Stimulated activated CD8-positive, alpha-beta memory T cell treated with anti-CD3 and anti-CD28 coated beads, Interleukin-2, amount 100 ng/mL, for 48 hours (primary cell): ENCODE measurements at places on chromosomes 16 and 17.

DNA sequence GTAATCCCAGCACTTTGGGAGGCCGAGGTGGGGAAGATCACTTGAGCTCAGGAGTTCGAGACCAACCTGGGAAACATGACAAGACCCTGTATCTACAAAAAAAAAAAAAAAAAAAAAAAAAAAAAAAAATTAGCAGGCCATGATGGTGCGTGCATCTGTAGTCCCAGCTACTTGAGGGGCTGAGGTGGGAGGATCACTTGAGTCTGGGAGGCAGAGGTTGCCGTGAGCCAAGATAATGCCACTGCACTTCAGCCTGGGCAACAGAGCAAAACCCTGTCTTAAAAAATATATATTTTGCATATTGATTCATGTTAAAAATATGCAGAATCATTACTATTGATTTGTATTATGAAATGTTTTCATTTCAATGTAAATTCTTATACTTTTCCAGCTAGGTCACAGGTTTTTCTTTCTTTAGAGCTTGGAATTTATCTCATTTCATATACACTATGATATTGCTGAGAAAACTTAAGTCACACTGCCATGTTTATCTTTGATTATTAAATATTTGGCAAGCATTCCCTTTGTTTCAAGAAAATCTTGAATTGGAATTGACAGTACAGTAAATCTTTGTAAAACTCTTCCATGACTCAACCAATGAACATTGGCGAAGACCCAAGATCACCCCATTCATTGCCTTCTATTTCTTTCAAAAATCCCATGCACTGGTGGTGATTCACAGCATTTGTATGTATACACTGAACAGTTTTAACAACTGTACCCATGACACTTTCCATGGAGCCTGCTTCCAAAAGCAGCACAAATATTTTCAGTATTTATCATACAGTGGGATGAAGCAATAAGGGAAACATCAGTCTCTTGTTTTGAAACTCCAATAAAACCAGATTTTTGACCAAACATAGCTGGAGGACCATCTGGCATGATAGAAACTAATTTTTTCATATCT lies 83.5 kb upstream of the TNRC6A start:
- no peak for DNase-seq

DNA sequence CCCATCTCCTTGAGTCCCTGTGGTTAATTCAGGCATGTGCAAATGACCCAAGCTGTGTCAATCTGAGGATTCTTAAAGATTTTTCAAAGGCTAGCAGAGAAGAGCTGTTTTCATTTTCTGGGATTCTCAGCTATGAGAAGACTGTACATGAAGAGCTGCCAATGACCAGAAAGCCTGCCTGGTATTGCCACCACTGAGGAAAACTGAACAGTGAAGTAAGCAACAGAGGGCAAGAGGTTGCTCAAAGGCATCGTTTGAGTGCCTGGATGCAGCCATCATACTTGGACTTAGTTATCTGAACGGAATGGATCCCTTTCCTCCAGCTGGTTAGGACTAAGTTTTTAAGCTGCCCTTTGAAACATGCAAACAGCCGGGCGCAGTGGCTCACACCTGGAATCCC lies 38.4 kb downstream of the FAM20A start:
- no peak for DNase-seq

DNA sequence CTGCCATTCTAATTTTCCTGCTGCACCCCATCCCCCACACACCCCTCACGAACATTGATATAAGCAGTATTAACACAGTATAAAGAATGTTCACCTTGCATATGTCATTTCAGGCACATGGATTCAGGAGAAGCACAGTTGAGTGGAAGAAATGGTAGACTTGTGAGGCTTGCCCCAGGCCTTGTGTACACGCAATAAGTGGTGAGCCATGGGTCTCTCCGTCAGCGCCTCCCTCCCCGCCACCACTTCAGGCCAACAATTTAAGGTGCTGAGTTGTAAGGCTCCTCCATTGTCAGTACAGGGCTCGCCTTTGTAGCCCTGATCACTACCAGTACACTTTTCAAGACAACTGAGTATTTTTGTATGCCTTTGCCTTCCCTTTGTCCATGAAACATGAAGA lies 12.2 kb upstream of the CLEC18C start:
- DNase-seq = no peak

- DNase-seq = no peak
These were observed 4.8 kb upstream of the ZDHHC1 start for GRCh38 chr16:67421030-67421429.

- DNase-seq = no peak
These were observed 10.8 kb downstream of the MYO1C start for GRCh38 chr17:1481736-1482135.

GRCh38 chr17:9254841-9255240 lies 233.5 kb downstream of the NTN1 start:
- DNase-seq = no peak

DNA sequence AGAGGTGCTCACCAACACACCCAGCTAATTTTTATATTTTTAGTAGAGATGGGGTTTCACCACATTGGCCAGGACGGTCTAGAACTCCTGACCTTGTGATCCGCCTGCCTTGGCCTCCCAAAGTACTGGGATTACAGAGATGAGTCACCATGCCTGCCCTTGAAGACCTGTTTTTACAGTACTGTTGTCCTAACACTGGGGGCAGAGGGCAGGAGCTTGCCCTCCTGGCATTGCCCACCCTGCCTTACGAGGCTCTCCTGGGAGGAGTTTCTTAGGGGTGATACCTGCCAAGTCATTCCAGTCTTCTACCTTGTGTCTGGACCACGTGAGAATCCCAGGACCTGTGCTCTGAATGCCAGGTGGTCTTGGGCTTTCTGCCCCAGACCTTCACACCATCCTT lies 2.7 kb downstream of the ASPSCR1 start:
- DNase-seq = no peak

GRCh38 chr17:2551928-2552327 lies 40.2 kb upstream of the METTL16 start:
- DNase-seq = no peak

- no peak for DNase-seq
These were observed 11.0 kb downstream of the BRCA1 start for GRCh38 chr17:43114151-43114552.

GRCh38 chr17:7548585-7549400 lies at the start of gene TNFSF12:
Gene TNFSF12 (plus strand): TSS chr17:7549058. CDS start chr17:7549154, 96 bp downstream.
- DNase-seq = peak; percentile 37

GRCh38 chr17:71127416-71127815 lies 958.1 kb downstream of the KCNJ2 start:
- no peak for DNase-seq

- DNase-seq = no peak
These were observed 1.5 kb downstream of the CACNA1H start for GRCh38 chr16:1154291-1154886.

DNA sequence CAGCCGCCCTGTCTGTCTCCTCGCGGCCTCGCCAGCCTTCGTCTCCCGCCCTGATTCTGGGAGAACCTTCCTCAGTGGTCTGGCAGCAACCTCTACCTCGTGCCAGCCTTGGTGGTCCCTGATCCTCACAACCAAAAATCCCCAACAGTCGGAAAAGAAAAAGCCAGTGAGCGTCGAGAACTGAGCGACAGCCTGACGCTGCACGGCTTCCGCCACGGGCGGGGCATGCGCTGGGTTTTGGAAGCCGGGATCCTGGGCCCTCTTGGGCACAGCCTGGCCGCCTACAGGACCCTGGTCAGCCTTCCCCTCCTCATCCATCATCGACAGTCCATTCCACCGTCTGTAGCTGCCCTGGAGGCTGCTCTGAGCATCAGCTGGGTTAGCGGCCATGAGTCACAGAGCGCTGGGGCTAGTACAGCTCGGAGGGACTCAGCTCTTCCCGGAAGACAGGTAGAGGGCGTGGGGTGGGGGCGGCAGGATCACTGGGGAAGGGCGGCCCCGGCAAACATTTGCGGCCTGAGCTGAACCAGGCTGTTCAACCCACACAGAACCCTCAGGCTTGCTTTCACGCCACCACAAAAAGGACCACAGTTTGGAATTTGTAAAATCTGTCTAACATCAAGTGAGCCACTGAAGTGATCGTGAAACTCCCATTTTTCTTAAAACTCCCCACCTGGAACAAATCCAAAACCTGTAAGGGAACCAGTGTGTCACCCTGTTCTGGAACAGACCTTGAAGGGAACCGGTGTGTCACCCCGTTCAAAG lies 55.4 kb upstream of the DOC2B start:
- no peak for DNase-seq

- no peak for DNase-seq
These were observed 165.7 kb downstream of the CMIP start for GRCh38 chr16:81610144-81610842.

GRCh38 chr17:39573447-39574298 lies 34.0 kb downstream of the NEUROD2 start:
- peak; percentile 29 for DNase-seq

DNA sequence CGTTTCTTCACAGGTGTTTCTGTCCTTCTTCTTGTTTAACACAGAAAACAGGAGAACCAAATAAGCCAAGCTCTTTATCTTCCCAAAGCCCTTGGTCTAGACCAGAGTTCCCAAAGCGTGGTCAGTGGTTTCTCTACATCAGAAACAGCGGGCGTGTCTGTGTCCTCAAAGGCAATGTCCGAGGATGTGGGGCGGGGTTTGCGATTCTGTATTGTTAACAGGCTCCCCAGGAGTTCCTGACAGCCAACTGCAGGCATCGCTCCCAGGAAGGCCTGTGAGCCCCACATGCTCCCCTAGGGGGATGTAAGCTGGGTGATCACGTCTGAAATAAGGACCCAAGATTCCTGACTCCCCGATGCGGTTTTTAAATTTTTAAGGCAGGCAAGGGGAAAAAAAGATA lies 28.4 kb upstream of the SLC25A19 start:
- no peak for DNase-seq

DNA sequence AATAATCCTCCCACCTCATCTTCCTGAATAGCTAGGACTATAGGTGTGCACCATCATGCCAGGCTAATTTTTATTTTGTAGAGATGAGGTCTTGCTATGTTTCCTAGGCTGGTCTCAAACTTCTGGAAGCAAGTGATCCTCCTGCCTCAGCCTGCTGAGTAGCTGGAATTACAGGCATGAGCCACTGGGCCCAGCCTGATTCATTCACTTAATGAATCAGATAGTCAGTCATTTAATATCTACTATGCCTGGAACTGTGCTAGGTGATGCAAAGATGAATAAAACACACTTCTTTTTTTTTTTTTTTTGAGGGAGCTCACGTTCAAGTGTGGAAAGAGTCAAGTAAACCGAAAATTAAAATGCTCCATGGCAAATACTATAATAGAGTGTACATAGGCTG lies 39.4 kb downstream of the EFCAB13 start:
- DNase-seq = no peak

DNA sequence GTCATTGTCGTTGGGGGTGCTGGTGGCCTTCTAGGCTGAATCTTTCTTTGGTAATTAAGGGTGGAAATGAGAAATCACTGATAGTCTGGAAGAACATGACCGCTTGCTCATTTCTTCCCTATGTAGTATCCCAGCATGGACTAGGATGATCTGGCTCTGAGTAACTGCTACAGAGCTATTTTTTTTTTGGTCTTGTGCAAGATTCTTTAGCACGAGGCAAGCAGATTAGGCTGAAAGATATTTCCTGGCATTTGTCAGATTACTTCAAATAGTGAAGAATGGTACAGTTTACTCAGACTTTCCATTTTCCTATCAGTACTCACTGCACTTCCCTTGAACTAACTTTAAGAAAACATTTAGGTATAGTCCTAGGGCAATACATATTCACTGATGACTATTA lies 89.0 kb downstream of the SYCE1L start:
- no peak for DNase-seq

DNA sequence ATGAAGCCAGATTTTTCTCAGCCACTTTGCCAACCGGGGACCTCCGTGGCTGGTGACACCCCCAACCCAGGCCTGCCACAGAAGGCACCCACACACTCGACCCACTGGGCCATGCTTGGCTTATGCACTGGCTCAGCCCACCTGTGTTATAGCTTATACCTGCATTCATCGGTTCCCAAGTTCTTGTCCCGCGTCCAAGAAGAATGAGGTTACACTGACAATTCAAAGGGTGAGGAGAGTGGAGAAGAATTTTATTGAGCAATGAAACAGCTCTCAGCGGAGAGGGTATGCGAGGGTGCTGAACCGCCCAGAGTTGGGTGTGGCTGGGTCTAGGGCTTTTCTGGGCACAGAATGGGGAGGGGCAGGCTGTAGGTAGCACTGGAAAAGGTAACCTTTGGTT lies 22.2 kb upstream of the CDH15 start:
- DNase-seq = no peak

GRCh38 chr16:65829076-65829475 lies 537.4 kb upstream of the CDH5 start:
- DNase-seq = no peak

DNA sequence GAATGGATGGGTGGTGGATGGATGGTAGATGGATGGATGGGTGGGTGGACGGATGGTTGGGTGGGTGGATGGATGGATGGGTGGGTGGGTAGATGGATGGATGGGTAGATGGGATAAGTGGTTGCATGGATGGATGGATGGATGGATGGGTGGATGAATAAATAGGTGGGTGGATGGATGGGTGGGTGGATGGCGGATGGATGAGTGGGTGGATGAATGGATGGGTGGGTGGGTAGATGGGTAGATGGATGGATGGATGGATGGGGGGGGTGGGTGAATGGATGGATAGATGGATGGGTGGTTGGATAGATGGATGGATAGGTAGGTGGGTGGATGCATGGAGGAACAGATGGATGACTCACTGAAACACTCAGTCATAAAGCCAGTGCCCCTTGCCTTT lies 51.0 kb upstream of the FASN start:
- DNase-seq = no peak

DNA sequence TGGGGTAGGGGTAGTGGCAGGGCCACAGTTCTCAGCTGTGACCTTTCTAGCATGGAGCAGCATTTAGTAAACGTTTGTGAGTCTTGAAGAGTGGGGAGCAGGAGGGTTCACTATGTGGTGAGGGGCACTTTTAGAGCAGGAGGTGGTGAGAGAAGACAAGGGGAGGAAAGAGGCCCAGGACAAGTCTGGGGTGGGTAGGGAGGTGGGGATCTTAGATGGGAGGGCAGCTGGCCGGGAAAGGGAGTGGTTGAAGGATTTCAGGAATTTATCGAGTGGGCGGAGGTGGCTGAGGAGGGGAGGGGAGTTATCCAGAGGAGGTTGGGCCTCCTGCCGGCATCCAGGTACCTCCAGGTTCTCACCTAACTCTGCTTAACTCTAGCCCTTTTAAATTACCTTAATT lies 1.9 kb downstream of the CLEC16A start:
- DNase-seq = no peak

- no peak for DNase-seq
These were observed 88.5 kb downstream of the HELZ start for GRCh38 chr17:67156269-67157199.

DNA sequence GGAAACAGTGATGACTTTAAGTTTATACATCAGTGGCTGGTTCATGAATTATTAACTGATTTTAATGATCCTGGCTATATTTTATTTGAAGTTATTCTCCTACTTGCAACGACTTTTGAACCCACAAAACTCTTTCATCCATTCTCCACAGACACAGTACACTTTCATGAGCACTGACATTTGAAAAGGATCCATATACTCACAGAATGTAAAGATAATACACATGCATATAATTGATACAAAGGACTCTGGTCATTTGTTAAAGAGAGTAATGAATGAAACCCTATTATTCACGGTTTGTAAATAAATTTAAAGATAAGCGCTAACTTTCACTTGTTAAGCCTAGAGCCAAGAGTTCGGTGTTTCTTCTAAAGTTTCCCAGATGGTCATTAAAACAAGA lies 3.3 kb downstream of the TOX3 start:
- DNase-seq = no peak

GRCh38 chr16:66484453-66485213 lies 57.5 kb downstream of the BEAN1 start:
- no peak for DNase-seq
